ENCODE measurements at places on chromosomes 2 and 18.

GRCh38 chr2:137947728-137948336 lies 16.4 kb upstream of the HNMT start:
- peak; percentile 73 for DNase-seq

DNA sequence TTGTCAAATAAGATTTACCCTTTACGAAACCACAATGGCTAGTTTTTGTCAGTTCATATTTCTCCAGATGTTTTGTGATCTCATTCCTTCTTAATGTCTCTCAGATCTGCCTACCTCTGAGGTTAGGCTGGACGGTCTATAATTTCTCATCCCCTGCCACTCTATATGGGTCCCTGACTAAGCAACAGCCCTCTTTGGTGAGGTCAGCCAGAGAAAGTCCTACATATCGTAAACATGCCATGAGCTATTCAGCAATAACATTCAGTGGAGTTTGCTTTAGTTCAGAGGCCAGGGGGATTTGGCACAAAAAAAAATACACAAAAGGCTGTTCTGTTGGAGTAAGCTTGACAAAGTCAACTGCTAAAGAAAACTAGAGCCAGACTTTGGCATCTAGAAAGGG lies 192.1 kb upstream of the NCKAP5 start:
- DNase-seq: no peak

DNA sequence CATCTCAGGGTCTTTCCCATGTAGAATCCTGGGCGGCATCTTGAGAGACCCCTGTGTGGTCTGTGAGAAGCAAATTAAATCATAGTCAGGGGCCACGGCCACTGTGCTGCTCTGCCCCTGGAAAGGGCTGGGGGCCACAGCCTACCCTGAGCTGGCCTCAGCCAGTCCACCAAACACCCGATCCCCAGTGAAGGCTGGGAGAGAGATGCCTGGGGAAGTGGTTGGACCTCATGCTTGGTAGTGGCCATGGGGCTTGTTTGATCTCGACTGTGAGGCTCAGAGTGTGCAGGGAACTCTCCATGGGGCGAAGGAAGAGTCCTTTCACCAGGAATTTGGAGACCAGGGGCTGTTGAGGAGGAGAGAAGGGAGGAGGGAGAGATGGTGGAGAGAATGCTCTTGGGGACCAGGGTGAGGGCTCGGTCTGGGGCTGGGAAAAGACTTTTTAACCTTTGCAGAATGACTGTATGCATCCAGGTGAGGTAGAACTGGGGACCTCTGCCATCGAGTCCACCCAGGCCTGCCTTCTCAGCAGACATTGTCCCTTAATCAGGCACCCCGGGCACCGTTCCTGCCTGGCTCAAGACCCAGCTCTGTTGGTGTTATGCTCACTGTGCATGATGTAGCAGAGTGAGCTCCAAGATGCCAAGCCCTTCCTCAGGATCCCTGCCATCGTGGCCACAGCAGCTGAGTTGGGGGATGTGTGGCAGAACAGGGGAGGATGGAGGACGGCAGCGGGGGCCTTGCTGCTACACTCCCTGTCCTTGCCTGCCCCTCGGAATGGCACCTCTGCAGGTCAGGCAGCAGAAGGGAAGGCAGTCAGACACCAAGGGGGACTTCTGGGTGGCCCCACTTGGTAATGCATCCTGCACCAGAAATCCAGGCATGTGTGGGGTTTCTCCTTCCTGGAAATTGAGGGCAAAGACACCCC lies 249.9 kb downstream of the DYSF start:
- no peak for DNase-seq

DNA sequence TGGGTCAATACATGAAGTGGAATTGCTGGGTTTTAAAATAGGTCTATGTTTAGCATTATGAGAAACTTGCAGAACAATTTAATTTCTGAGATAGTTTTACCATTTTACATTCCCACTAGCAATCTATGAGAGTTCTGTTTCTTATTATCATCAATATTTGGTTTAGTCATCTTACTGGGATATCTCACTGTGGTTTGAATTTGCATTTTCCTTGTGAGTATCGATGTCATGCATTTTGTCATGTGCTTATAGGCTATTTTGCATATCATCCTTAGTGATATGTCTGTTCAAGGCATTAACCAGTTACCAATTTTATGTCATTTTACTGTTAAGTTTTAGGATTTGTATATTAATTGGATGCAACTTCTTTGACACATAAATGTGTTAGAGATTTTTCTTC lies 204.4 kb downstream of the MCFD2 start:
- DNase-seq: no peak

DNA sequence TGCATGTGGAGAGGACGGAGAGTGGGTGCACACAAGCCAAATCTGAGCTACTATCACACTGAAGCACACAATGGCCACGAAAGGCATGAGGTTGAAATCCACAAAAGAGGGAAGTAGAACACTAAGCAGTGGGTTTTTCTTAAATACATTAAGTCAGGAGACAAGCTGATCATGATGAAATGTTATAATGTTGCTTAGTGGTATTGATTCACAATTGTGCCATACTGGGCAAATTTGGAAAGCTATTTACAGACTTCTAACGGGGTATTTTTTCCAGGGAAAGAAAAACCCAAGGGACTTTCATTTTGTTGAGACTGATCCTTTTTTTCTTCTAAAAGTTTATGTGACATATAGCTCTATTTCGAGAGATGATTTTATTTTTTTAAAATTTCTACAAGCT lies 100.8 kb upstream of the CNGA3 start:
- DNase-seq: no peak

DNA sequence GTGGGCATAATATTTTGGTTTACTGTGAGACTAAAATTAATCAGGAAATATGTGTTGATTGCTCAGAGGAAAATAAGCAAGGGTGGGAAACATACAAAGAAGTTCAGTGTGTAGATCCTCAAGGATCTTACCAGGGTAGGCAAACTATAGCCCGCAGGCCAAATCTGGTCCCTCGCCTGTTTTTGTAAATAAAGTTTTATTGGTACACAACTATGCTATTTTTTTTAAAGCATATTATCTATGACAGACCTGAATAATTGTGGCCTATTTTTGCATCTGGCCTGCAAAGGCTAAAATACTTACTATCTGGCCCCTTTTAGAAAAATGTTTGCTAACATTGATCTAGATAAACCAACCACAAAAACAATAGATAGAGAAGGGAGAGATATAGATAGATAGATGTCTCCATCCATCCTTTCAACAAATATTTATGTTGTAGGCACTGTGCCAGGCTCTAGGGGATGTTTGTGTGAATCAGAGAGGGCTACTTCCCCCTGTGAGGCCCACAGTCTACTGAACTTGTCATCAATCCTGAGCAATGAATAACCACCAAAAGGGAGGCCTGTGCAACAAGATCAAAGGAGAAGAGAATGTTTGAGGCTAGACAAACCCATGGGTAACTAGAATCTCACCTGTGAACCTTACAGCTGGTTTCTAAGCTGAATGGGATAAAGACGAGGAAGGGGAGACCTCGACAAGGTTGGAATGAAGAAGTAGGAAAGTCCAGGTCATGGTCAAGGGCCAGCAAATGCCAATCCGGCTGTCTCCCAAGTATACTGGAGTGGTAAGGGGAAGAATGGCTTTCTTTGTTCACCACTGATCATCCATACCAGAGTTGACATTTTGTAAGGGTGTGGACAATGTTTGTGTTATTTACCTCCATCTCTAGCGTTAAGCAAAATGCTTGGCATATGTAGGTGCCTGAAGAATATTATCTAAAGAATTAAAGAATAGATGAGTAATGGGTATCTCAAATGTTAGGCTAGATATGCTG lies 23.6 kb downstream of the ALPK2 start:
- DNase-seq: no peak

DNA sequence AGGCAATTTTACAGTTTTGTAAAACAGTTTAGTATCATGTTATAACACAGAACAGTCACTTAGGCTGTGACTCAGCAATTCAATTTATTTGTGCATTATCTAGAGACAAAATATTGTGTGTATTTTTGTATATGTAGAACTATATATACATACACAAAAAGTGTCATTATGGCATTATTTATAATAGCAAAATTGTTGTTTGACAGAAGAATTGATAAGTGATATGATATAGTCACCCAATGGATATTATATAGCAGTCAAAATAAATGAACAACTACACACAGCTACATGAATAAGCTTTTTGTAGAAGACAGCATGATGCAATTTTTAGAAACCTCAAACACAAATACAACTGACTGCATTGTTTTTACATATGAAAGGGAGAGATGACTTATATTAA lies 334.0 kb downstream of the TRIB2 start:
- DNase-seq: peak; percentile 47

- DNase-seq: no peak
These were observed 208.8 kb upstream of the CRIM1 start for GRCh38 chr2:36146765-36147164.

DNA sequence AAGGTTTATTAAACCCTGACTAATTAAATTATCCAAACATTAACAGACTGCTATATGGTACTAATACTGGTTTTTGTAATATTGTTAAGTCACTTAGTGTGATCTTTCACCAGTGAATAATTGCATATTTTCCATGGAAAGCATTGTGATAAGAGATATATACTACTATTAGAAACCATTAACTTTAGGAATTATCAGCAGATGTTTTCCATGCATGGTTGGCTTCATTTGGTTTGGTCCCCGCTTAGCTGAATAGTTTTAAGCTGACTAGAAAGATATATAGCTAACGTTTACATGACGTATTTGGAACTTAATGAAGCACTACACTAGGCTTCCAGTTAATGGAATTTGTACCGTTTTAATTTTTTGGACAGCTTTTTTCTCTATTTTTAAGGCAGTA lies 37.9 kb downstream of the LCLAT1 start:
- no peak for DNase-seq

DNA sequence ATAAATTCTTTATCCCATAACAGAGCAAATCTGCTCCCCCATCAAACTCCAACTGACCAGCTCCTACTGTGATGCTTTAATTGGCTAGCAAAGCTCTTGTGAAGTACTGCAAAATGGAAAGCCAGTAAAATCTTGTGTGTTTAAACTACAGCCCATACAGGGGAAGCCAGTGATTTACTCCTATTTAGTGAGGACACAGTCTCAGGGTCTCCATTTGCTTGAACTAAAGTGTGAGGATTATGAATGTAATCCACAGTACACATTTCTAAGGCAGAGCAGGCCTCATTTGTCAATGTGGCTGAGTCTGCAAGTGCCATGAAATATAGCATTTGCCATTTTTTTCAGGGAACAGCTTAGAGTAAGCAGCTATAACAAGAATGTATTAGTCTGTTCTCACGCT lies 259.3 kb downstream of the PIEZO2 start:
- DNase-seq: no peak

GRCh38 chr18:26479065-26479680 lies 69.2 kb downstream of the KCTD1 start:
- no peak for DNase-seq

DNA sequence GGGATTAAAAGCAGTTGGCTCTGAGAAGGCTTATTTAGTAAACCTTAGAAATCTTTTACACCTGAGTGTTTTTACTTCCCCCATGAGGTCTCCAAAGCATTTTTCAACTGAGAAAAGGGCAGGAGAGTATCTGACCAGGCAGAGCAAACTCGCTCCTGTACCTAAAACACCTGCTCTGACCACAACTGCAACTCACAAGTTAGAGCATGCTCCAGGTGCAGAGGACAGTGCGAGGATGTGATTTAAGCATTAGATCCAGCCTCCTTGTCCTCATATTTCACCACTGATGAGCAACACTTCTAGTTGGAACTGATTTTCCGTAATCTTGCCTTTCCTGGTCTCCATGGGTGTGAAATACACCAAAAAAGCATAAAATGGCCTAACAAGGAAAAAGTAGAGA lies 34.5 kb upstream of the TBC1D8 start:
- no peak for DNase-seq

DNA sequence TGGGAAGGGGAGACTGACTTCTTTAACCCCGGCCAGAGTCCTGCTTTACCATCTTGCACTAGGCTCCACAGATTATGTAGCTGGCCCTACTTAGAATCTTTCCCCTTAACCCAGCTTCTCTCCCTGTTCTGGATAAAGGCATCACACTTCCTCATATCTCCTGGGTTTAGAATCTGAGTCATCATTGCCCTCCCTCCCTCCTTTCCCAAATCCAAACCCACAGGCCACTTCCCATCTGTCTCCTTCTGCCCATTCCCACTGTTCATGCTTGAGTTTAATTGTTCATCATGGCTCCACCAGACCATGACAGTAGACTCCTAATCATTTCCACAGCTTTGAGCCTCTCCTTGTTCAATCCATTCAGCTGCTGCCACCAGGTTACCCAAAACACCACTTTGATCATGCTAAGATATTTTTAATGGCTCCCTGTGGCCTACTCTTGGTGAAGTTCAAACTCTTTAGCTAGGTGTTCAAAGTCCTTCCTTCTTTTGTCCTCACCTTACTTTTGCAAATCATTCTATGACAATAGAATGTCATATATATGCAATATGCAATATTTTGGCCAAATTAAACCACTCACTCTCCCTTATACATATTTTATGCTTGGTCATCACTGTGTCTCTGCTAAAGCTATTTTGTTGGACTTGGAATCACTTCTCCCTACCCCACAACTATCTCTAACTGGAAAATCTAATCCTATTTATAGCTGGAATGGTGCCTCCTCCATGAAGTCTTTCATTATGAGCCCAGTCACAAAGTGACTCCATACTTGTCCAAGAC lies 5.5 kb downstream of the PDE11A start:
- no peak for DNase-seq

All from NCI-H460 (cell line).